ENCODE measurements at places on chromosomes 1 and 21.

- H3K4me1 ChIP-seq = no peaks in the 10 kb centered on the region
- no peak overlapping the region for H3K27ac ChIP-seq
These were observed 26.0 kb downstream of the RPL5 start for GRCh38 chr1:92857817-92858216.

DNA sequence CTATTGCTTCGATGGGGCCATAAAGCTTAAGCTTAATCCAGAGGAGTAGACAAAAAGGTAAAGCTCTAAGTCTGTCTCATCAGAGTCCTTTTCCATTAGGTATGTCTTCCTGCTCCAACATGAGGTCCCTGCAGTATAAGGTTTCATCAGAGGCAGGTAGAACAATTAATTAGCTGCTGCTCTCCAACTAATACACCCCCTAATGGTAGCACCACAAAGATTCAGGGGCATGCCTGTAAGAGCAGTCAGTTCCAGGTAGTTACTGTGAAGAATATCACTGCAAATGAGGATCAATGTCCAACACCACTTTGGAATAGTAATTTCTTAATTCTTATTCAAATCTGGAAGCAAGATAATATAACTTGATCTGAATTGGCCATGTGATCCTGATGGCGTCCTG, 160.3 kb upstream of the ESRRG start:
- H3K27me3 ChIP-seq = no peaks in the 10 kb centered on the region
- H3K4me1 ChIP-seq = no peaks in the 10 kb centered on the region
- no peak for DNase-seq

GRCh38 chr1:202812176-202813026, 1.6 kb downstream of the PCAT6 start:
- peaks cover 22% of the 10 kb centered on the region for H3K4me1 ChIP-seq
- H3K4me3 ChIP-seq = no peak overlapping the region
- DNase-seq = no peak
- H3K27ac ChIP-seq = no peak overlapping the region

DNA sequence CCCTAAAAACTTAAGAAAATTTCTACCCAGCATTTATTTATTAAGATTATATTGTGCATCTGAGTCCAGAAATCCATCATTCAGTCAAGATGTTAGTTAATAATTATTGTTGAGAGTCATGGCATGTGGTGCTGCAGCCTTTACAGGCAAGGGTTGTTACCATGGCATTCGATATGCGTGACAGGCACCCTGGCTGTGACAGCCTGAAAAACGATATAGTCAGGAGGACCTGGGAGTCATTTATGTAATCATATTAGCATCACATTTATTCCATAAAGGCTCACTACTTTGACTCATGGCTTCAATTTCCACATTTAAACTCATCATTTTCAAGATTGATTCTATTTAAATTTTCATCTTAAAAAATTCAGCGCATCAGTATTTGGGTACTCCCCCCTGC, 68.0 kb downstream of the CACHD1 start:
- H3K27me3 ChIP-seq = no peaks in the 10 kb centered on the region
- H3K36me3 ChIP-seq = no peaks in the 10 kb centered on the region
- H3K4me1 ChIP-seq = no peaks in the 10 kb centered on the region
- no peak for DNase-seq

DNA sequence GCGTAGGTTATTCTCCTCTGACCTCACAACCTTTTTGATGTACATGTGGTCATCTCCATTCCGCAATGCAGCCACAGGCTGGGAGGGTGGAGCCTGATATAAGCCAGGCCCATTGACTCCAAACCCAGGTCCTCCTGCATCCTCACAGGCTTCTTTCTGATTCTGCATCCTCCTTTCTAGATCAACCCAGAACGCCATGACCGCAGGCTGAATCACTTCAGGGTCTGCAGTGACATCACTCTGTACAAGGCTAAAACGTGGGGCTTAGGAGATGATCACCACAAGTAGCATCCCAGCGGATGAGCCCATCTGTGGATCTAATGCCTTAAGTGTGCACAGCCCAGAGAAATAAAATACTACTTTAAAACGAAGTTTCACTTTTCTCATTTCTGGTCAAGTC, 16.1 kb downstream of the EBNA1BP2 start:
- no peaks in the 10 kb centered on the region for H3K27me3 ChIP-seq
- no peak for DNase-seq
- H3K27ac ChIP-seq = no peak overlapping the region
- peaks cover 2% of the 10 kb centered on the region for H3K4me1 ChIP-seq
